ENCODE measurements at places on chromosomes 5 and 9.

DNA sequence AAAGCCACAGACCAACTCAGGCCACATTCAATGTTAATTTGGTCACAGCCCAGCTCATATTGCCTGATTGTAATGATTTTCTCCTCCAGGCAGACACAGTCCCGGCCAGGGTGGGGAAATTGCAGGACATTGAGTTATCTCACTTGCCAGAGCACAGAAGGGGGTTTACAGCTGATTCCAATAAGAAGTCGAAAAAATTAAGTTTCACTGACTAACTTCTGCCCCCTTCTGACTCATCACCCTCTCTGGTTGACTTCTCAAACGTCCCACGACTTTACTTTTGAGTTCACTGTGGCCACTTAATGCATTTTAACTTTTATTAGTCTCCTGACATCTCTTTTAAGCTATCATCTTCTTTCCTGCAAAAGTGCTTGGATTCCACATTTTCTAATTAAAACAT lies 321.4 kb upstream of the WWC1 start:
- no peak for DNase-seq

GRCh38 chr5:56066931-56067450 lies 72.2 kb upstream of the IL6ST start:
- no peak for DNase-seq

DNA sequence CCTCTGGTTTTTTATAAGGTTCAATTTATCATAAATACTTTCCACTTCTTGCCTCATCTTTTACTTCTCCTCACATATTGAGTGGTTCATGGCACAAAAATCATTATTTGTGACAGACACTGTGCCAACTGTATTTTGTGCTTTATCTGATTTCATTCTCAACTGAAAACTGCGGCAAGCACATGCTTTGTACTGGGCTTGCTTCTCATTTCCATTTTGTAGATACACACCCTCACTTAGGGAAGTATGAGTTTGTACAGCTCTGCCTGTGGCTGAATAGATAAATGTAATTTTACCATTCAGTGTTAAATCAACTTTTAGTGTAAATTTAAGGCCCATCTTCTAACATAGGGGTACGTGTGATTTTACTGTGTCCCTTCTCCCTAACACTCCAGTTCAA lies 83.6 kb downstream of the ANXA2R start:
- no peak for DNase-seq

DNA sequence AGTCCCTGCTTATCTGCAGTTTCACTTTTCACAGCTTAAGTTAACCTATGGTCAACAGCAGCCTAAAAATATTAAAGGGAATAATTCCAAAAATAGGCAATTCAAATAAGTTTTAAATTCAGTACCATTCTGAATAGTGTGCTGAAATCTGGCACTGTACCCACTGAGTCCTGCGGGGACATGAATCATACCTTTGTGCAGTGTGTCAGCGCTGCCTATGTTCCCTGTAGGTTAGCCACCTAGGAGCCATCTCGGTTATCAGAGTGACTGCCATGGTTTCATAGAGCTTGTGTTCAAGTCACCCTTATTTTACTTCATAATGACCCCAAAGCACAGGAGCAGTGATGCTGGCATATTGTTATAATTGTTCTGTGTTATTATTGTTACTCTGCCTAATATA lies 139.9 kb downstream of the GPBP1 start:
- DNase-seq, result no peak
